ENCODE measurements at places on chromosomes 3 and 15.

GRCh38 chr3:120559242-120560061, 36.7 kb upstream of the NDUFB4 start:
- DNase-seq = no peak

- no peak for DNase-seq
Measured at GRCh38 chr15:65841121-65841930, 28.0 kb upstream of the RAB11A start.

DNA sequence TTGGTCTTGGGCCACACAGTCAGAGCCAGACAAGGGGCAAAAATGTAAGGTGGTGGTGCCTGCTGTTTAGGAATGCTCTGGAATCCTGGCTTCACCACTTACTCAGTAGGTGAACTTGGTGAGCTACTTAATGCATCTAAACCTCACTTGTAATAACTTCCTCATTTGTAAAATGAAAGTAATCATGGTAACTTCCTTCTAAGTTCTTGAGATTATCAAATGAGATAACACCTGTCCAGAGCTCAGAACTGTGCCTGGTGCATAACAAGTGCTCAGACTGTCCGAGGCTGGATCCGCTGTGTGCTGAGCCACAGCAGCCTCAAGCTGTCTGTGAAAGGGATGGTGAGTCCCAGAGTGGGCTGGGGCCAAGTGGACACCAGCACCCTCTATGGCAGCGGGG, 62.8 kb upstream of the KY start:
- DNase-seq = no peak

DNA sequence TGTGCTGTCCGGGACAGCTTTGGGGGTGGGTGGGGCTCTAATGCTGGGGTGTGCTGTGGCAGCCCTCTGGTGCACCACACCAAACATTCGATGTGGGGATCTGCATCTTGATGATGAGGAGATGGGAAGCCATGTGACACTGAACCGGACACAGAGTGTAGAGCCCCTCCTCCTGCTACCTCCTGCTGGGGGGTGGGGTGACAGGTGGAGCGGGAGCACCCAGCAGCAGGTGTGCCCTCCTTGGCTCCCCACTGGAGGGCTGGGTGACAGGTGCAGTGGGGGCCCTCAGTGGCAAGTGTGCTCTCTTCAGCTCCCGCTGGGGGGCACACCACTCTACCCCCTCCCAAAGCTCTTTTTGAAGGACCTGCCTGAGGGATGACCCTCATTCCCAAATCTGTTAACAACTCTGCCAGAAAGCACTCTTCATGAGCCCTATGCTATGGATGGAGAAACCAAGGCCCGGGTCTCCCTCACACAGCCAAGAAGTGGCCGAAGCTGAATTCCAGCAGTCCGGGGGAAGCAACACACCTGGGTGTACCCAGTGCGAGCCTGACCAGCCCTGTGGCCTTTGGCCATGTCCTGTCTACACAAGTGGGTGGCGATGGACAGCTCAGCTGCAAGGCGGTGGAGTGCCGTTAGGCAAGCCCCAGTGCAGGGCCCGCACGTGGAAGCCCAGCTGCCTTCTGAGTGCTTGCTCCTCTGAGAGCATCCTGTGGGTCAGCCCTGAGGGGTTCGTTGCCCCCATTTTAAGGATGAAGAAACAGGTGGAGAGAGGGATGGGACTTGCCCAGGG, 609 bp upstream of the UROC1 start:
- no peak for DNase-seq

- peak; percentile 22 for DNase-seq
Measured at GRCh38 chr3:141000027-141000663, 51.0 kb upstream of the SPSB4 start.

GRCh38 chr3:71454512-71455403, 128.8 kb downstream of the FOXP1 start:
- DNase-seq = no peak

GRCh38 chr15:36877796-36878683, 222.3 kb downstream of the MEIS2 start:
- peak; percentile 25 for DNase-seq

GRCh38 chr3:66751842-66752241, 246.3 kb upstream of the KBTBD8 start:
- DNase-seq = no peak

GRCh38 chr3:110384601-110385000, 687.0 kb upstream of the NECTIN3 start:
- no peak for DNase-seq

- no peak for DNase-seq
Measured at GRCh38 chr15:68503791-68504680, 72.1 kb upstream of the ITGA11 start.

GRCh38 chr15:98923579-98923978, 84.0 kb downstream of the PGPEP1L start:
- DNase-seq = no peak

DNA sequence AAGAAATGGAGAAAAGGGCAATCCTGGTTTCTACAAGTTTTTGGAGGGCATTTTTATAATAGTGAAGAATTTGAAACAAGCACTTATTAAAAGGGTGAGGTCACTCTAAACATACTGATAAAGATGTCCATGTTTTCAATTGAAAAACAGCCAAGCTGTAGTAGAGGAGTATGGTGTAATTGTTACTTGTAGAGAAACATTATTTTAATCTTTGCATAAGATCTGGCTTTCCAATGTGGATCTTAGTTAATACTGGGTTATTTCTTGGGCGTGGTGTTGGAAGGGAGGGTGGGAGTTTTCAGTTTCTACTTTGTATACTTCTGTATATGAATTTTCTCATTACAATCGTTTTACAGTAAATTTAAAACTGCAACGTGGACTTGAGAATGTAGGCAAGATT, 22.8 kb downstream of the MORF4L1 start:
- no peak for DNase-seq

- DNase-seq = no peak
Measured at GRCh38 chr3:16840101-16840424, 44.7 kb upstream of the PLCL2 start.

DNA sequence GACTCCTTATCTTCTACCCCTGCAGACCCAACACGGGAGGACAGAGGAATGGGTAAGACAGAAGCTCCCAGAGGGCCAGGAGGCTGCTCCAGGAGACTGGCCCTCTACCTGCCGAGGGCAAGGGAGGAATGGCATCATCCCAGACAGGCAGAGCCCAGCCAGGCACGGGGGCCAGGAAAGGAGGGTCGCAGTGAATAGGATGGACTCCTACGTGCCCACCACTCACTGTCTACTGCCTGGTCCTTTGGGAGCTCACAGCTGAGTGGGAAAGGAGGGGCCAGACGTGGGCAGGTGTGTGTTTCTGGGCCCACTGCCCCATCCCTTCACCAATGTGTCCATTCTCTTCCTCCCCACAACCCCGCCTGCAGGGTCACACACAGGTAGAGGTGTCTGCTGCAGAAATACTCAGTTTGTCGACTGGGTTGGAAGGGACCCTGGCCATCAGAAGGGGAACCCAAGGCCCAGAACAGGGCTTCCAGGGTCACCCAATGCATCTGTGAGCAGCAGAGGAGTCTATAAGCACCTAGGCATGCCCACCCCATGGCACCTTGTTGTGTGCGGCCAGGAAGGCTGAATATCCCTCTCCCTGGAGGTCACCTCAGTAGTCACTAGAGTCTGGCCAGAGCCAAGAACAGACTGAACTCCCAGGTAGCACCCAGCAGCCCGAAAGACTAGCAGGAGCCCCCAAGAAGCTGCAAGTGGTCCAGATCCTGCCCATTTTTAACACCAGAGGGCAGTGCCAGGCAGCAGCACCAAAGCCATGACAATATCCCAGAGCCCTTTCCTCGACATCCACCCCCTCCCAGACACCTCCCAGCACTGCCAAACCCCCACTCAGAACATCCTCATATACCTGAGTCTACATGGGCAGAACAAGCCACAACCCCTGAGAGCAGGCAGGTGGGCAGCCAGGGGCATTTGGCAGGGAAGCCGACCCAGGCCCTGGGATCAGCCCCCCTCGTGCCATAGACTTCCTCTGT, 24.0 kb downstream of the TKT start:
- DNase-seq = no peak

- DNase-seq = no peak
Measured at GRCh38 chr15:45242289-45242688, 9.7 kb upstream of the SLC28A2 start.

- peak; percentile 51 for DNase-seq
Measured at GRCh38 chr15:41928637-41929620, 35.1 kb upstream of the SPTBN5 start.

- no peak for DNase-seq
Measured at GRCh38 chr3:99730870-99731269, 86.8 kb upstream of the CMSS1 start.

- DNase-seq = no peak
Measured at GRCh38 chr3:170178651-170179050, 2.9 kb downstream of the PHC3 start.

- DNase-seq = no peak
Measured at GRCh38 chr3:71393093-71393492, 190.4 kb downstream of the FOXP1 start.

- no peak for DNase-seq
Measured at GRCh38 chr15:32998979-32999672, 195.4 kb downstream of the FMN1 start.

DNA sequence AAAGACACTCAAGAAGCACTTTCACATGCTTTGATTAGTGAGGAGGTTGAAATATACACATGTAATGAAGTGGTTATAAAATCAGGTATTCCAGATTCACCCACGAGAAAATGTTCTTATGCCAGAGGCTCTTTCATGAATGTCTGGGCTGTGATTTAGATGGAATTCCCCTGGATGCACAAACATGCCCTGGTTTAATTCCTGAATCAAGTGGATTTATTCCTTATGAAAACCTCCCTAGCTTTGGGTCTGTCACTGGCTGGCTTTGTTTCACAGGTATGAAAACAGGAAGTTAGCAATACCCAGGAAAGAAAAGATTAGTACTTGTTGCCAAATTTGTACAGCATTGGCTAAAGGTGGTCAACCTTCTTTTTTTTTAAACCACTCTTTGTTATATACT, 1123.0 kb downstream of the ROBO1 start:
- no peak for DNase-seq

GRCh38 chr3:48672522-48672921, 9.8 kb upstream of the CELSR3 start:
- DNase-seq = no peak

DNA sequence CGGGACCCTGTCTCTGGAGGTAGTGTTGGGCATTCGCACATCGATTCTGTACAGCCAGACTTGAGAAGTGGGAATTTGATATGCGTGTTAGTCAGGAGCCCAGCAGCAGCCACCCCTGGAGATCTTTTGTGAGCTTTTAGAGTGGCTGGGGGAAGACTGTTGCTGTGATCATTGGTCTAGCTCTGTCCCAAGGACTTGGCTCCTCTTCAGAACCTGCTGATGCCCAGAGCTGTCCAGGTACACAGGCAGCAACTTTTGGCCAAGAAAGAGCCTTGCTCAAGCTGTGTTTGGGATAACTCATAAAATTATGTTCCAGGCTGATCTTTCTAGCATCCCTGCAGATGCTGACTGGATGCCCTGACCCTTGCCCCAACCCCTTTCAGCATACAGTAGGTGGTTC, 29.3 kb downstream of the LIMD1 start:
- DNase-seq = no peak

- no peak for DNase-seq
Measured at GRCh38 chr3:81776643-81777042, 15.2 kb upstream of the GBE1 start.

DNA sequence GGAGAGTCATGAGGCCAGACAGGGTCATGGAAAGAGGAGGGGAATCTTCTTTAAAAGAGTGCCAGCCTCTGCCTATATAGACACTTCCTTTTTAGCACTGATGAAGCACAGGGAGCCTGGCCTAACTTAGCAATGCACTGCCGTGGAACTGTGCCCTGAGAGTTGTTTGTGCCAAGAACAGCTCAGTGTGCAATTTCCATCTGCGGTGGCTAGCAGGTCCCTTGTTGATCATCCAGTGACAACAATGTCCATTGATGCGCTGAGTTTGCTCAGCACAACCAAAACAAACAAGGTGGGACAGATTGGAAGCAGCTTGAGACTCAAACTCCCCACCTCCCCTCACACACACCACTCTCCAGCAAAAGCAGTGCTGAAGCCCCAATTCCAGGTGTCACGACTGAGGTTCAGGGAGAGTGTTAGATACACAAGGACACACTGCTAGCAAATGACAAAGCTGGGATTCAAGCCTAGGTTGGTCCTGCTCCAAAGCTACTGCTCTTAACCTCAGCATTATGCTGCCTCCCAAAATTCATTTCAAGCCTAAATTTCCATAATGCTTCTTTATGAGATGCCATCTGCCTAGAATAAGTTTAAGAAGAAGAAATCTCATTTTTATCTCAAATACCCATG, 316.6 kb upstream of the UBE2E2 start:
- no peak for DNase-seq

GRCh38 chr3:12286504-12286903, 2.4 kb upstream of the PPARG start:
- DNase-seq = no peak

- DNase-seq = no peak
Measured at GRCh38 chr15:88905576-88905975, 7.6 kb downstream of the MFGE8 start.

- DNase-seq = no peak
Measured at GRCh38 chr3:197006446-197006845, 23.2 kb downstream of the MELTF start.

- no peak for DNase-seq
Measured at GRCh38 chr3:169658311-169658931, 5.1 kb downstream of the MECOM start.

DNA sequence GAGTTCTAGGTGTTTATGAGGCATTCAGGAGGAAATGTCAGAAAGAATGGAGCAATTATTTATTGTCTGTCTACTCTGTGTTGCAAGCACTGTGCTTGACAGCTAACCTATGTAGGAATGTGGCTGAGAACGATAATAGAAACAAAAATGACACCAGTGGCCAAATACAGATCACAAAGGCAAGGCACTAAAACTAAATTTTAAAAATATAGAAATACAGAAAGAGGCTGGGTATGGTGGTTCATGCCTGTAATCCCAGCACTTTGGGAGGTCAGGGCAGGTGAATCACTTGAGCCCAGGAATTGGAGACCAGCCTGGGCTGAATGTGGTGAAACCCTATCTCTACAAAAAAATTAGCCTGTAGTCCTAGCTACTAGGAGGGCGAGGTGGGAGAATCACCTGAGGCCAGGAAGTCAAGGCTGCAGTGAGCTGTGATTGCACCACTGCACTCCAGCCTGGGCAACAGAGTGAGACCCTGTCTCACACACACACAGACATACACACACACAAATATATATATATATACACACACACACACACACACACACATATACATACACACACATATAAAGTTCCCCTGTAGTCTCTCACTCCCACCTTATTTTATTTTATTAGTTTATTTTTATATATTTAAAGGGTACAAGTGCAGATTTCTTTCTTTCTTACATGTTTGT, 6.0 kb downstream of the PRKCI start:
- DNase-seq = no peak

- no peak for DNase-seq
Measured at GRCh38 chr15:69974321-69974720, 123.4 kb downstream of the TLE3 start.
